ENCODE measurements at places on chromosomes 1 and 21. TPM values are rescaled to one million over a fixed set of nuclear protein-coding genes. Genes with fewer than 3 reads are reported as not detected.

- no peak for DNase-seq
Observed at GRCh38 chr1:235857756-235858155, 8.9 kb downstream of the LYST start.

BCL2L15 gene
- total RNA-seq, result 0.06 TPM

DNA sequence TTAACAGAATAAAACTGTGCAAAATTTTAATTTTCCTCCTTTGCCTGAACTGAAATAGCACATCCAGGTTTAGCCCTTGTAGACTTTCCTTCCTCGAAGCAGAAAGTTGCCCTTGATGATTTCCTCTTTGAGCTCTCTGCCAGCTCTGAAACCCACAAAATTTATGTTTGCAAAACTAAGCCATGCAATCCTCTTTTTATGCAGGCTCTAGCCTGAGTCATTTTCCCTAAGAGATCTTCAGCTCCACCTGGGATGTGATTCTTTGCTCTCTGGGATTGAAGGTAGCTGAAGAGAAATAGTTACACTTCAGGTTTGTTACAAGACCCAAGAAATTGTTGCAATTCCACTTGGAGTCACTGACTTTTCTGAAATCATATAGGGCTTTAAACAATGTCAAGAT lies 1.4 kb upstream of the F3 start:
- DNase-seq, result no peak

SMCP gene
- total RNA-seq, result not detected

DNA sequence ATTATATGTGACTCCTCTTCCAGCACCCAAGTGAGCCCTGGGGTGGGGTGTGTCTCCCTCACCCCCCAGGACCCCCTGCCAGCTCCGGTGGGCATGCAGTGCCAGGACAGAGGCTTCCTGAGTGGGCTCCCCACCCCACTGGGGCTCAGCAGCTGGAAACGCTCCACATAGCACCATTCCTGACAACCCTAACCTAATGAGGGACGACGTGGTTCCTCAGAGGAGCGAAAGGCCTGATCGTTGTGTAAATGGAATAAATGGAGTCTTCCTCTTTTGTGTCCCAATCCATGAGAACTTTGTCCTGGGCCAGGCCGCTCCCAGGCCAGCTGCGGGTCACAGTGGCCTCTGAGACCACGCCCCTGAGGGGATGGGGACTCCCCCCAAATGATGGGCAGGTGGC lies 1.8 kb upstream of the TSPEAR start:
- DNase-seq, result no peak

Measured in right lobe of liver (tissue), 6 donors.